IPS DF 6.9 (cell line): ENCODE measurements at places on chromosomes 13 and 19.

DNA sequence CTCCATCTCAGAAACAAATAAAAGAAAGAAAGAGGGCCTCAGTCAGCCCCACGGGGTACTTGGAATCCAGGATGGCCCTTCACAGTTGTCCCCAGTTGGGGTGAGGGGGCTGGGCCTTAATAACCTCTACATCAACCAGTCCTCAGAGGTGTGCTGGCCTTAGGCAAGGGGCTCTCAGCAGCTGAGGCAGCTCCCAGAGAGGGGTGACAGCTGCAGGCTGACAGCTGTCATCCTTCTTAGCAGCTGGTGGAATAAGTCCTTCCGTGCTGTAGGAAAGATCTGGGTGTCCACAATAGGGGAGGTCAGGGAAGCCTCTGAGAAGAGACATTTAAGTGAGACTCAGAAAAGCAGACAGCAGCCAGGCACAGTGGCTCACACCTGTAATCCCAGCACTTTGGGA, 7.4 kb downstream of the BCAM start:
- DNase-seq, result no peak

DNA sequence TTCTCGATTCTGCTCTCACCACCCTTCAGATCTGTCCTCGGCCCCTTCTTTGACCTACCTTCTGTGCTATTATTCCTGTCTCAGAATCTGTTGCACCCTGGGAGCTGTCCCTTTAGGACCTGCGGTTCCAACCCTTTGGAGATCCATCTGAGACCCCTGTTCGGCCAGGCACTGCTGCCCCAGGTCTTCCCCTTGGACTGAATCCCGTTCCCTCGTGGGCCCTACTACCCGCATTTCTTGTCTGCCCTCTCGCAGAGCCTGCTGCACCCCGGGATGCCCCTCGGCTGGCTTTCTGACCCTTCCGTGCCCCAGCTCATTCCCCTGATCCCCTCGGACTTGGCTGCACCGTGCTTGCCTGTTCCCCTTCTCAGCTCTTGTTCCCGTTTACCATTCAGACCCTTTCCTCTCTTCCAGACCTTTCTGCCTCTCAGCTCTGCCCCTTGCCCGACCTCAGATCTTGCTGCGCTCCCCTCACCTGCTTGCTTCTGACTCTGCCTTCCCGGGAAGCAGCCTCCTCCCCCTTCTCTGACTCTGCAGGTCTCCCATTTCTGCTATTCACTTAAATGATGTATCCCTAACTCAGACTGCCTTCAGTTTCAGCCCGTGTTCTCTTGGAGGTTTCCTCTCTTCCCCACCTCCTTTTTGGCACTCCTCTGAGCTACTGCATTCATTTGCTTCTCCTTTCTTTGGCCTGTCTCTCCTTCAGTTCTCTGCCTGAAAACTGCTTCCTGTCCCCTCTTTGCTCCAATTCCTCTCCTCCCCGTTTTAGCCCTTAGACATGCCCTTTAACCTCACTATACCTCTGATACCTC, 1.1 kb downstream of the ARHGAP35 start:
- DNase-seq, result no peak

DNA sequence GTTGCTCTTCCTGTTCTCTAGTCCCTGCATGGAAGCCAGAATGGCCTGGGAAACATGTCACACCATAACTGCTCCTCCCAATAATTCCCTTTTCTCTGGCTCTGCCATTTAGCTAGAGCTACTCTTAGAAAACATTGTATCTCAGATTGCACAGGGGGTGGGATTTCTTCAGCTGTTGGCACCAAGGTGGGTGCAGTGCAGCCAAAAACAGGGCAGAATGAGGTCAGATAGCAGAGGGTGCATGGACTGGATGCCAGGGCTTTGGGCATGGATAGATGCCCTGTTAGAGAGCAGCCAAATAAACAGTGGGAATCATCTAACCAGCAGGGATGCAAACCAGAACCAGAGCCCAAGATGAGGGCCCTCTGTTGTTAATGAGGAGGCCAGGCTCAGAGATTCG, 4.9 kb upstream of the AMER2 start:
- no peak for DNase-seq

GRCh38 chr13:34502011-34502410, 440.1 kb upstream of the NBEA start:
- no peak for DNase-seq

GRCh38 chr19:58394821-58395219, 636 bp upstream of the RNF225 start:
- DNase-seq, result no peak

DNA sequence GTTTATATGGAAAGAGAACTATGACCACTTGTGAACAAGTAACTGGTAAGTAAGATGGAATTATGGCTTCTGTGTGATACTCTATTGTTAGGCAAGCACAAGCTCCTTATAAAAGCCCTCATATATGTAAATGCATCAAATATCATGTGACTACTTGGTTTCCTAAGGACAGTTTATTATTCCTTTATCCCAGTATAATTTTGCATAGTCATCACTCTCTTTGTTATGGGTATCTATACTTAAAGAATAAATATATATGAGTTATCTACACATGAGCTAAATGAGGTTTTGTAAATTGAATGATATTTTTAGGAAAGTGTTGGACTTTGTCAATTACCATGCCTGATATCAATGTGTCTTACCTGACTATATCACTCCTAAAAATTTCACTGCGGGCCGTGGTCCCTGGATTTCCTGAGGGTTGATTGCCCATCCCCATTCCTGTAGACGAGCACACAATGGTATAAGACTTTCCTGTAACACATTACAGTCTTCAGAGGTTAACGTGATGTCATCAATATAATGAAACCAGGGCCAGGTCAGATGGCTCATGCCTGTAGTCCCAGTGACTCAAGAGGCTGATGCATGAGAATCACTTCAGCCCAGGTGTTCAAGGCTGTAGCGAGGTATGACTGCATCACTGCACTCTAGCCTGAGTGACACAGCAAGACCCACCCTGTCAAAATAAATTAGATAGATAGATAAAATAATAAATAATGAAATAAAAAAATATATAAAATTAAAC, 20.7 kb downstream of the ZNF844 start:
- no peak for DNase-seq

DNA sequence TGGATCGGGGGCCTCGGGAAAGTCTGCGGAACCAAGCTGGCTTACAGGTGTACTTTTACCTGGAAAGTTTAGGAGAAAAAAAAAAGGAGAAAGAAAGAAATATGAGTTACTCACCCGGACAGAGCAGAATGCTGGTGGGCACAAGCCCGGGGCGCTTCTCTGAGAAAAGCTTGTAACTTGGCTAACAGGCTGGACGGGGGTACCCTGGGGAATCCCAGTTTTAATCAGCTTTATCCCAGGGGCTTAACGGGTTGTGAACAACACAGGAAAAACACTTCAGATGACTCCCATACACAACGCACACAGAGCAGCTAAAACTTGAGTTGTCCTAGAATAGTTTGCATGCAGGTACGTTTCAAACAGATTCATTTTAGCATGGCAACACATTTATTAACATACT, 37.3 kb downstream of the KLF2 start:
- no peak for DNase-seq

- no peak for DNase-seq
Measured at GRCh38 chr19:33745297-33745696, 51.4 kb upstream of the KCTD15 start.

DNA sequence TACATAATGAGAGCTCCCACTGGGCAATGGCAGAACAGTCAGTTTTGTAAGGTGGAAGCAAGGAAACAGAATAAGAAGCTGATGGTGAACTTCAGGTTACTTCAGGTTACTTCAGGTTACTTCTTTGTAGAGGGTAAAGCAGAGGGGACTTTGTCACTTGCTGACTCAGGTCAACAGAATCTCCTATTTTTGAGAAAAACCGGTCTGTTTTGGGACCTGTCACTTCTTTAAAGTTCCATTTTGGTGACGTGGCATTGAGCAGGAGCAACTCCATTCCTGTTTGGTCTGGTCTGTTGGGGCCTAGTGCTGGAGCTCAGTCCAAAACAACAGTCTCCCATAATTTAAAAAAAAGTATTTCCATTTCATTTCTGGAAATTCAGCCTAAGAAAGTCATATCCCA, 29.7 kb downstream of the ATP11A start:
- DNase-seq, result no peak

- DNase-seq, result no peak
Measured at GRCh38 chr19:11257846-11258380, 4.4 kb downstream of the DOCK6 start.

GRCh38 chr13:45226024-45226423, 25.2 kb upstream of the KCTD4 start:
- no peak for DNase-seq

DNA sequence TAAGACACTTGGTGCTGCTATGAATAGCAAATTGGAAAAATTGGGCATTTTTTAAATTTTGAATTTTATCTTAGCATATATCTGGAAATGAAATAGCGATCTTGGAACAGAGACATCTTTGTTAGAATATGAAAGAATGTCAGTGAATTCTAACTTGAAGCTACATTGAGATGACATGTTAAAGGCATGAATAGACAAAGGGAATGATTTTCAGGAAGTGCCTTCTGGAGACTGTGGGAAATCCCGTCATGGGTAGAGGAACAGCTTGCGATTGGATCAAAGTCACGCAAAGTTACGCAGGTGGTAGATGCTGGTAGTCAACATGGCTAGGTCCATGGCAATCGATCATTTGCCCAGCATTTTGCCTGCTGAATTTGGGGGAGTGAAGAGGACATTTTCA, 43.5 kb downstream of the LRCH1 start:
- DNase-seq, result no peak

DNA sequence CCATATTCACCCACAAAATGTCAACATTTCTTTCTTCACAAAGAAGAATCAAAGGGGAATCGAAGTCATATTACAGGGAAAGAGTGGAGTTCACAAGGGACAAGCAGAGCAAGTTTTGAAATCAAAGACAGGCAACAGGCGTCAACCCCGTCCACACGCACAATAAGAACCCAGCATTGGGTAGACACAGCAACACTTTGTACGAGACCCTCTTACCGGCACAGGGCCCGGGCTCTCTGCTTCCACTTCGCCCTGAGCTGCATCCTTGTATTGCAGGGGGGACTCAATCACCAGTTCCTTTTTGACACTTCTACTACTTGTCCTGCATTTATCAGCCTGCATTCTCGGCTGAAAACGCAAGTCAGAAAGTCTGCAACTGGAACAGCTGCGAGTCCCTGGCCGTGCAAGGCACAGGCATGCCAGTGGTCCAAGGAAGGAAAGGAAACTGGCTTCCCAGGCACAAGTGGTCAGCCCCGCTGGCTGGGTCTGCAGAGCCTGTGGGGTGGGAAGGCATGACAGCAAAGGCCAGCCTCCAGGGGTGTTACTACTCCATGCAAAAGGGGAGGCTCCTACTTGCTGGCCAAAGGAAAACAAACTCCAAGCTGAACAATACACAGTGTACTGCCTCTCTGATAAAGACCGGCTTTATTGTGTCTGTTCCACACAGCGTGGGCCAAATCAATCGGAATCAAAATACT, at the start of gene DOCK9:
TSS of gene DOCK9 (minus strand) at position 497 of the 698 bp plus-strand sequence. CDS start at position 342, 155 bp downstream.
- no peak for DNase-seq

DNA sequence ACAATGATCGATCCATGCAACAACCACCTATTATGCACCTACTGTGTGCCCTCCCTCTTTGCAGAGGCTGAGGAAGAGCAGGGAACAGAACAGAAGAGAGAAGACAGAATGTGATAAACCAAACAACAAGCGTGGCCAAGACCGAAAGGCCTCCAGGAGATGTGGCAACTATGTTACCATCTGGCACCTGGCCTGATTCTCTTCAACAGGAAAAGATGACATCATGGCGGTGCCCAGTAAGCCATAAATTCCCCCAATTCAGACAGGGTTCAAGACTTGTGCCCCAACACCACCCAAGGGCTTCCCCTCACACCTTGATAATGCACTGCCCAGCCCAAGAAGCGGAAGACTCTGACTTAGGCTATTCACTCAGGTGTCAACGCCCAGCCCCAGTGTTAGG, 44.3 kb downstream of the SLC7A1 start:
- DNase-seq, result no peak

DNA sequence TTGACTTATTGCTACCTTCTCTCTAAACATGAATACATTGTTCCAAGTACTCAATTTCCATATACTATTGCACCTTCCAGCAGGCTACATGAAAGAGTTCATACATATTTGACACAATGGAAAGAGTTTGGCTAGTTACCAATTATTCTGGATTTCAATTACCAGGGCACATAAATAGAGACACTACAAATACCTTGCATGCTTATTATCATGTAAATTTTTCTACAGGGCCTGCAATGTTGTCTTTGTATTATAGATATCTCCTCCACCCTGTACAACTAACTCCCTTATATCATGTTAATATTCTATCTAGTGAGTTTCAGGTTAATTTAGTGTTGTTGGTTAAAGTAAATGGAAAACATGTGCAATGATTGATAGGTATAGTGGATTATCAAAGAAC, 540.7 kb upstream of the SLITRK5 start:
- no peak for DNase-seq

GRCh38 chr19:32976223-32976805, 4.3 kb downstream of the FAAP24 start:
- DNase-seq, result peak; percentile 54
